ENCODE measurements at places on chromosomes 5 and 9.

DNA sequence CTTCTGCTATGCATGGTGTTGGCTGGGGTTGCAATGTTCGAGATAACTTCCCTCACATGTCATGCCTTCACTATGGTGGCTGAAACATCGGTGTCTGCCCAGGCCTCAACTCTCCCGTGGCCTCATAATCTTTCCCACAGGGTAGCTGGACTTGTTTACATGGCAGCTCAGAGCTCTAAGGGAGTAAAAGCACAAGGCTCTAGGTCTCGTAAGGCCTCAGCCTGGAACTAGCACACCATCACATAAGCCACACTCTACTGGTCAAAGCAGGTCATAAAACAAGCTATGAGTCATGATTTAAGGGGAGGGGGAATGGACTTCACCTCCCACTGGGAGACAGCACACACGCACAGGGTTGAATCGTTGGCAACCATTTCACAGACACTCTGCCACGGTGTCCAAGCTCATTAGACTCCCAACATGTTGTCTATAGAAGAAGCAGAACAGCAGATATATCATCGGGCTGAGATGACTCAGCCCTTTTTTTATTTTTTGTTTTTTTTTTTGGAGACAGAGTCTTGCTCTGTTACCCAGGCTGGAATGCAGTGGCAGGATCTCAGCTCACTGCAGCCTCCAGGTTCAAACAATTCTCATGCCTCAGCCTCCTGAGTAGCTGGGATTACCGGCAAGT is 66.8 kb upstream of the IL17B start:
- no peak for DNase-seq

DNA sequence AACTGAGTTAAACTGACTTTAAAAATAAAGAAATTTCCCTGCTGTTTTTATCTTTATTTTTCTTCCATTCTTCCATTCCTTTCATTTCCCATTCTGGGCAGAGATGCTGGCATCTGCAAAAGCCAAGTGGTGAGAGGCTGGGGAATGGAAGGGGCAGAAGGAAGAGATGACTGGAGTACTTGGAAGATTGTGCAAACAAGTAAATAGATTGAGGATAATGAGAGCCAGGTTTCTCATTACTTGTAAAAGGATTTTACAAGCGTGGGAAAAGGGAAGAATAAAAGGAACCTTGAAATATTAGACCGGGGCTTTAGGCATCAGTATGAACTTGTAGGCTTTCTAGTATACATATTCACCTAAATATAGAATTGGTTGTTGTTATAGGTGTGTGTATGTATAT is 341.2 kb downstream of the CAAP1 start:
- DNase-seq, result no peak

- DNase-seq, result no peak
Measured at GRCh38 chr9:127853312-127854183, 910 bp downstream of the ENG start.

- no peak for DNase-seq
Measured at GRCh38 chr9:23538461-23539003, 287.5 kb downstream of the ELAVL2 start.

DNA sequence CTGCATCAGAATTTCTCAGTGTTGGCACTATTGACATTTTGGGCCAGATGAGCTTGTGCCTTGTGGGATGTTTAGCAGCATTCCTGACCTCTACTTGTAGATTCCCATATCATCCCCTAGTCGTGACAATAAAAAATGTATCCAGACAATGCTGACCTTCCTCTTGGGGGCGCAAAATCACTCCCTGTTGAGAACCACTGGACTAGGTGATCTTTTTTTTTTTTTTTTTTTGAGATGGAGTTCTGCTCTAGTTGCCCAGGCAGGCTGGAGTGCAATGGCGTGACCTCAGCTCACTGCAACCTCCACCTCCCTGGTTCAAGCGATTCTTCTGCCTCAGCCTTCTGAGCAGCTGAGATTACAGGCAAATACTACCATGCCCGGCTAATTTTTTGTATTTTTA is 22.6 kb downstream of the STXBP1 start:
- DNase-seq, result no peak

DNA sequence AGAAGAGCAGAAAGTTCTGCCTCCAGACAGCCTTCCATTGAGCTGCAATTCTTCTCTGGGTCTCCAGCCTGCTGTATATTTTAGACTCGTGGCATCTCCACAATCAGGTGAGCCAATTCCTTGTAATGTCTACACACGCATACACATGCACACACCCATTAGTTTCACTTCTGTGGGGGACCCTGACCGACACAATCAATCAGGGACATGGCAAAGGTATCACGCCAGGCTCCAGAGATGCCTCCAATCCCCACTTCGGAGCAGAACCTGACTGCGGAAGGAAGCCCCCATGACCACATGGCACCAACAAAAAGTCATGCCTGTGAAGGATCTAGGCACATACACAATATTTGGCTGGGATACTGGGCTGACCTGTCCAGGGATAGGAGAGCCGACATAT is 21.4 kb downstream of the SEMA4D start:
- no peak for DNase-seq

DNA sequence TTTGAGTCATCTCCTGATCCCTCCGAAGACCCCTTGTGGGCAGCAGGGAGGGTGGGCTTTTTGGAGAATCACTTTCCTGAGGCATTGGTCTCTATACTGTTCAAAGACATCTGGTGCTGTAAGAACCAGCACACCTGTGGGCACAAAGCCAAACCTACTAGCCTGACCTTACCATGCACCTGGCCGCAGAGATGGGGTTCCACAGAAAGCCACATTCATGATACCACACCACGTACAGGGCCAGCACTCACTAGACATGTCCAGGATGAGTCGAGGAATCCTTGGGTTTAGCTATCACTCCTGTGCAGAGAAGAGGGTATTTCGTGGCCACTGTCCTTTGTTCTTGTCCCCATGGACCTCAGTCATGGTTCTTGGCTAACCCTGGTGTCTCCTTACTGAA is 203.4 kb downstream of the CACNA1B start:
- DNase-seq, result no peak

GRCh38 chr5:171965745-171966144 is 40.7 kb downstream of the FBXW11 start:
- DNase-seq, result no peak

DNA sequence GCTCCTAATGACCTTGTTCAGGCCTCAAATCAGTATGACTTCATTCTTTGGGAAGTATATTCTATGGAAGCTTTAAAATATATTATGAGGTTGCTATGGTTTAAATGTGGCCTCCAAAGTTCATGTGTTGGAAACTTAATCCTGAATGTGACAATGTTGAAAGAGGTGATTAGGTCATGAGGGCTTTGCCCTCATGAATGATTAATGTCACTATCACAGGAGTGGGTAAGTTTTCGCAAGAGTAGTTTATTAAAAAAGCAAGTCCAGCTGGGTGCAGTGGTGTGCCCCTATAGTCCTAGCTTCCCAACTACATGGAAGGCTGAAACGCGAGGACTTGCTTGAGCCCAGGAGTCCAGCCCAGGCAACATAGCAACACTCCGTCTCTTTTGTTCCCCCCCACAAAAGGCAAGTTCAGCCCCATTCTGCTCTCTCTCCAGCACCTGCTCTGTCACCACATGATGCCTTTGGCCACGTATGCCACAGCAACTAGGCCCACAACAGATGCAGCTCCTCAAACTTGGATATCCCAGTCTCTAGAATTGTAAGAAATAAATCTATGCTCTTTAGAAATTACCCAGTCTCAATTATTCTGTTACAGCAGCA is 105.3 kb downstream of the SIL1 start:
- DNase-seq, result no peak

GRCh38 chr5:31397926-31398557 is 133.9 kb downstream of the DROSHA start:
- no peak for DNase-seq

DNA sequence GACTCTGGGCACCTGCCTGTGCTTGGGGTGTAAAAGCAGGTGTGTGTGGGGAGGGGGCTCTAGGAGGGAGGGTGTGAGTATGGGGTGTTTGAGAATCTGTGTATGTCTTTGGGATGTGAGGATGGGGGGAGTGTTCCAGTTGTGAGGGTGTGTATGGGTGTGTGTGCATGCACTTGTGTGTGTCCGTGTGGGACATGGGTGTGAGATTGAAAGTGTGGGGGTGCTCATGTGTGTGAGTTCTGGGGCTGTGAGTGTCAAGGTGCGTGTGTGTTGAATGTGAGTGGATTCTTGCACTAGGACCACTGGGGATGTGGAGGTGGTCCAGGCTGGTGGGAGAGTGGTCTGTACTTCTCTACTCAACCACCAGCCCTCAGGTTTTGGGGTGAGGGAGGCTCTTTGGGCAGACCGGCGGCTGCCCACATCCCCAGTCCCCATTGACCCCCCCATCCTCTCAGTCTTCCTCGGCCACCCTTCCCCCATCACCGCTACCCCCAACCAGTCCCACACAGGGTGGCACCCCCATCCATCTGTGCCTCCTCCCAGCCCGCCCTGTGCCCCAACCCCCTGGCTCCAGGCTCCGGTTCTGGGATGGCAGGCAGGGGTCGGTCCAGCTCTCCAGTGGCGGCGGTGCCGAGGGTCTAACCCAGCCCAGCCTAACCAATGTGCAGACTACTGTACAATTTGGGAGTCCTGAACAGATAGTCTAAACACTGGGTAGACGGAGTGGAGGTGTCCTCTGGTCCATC is 31.5 kb downstream of the GOLGA2 start:
- DNase-seq, result no peak

DNA sequence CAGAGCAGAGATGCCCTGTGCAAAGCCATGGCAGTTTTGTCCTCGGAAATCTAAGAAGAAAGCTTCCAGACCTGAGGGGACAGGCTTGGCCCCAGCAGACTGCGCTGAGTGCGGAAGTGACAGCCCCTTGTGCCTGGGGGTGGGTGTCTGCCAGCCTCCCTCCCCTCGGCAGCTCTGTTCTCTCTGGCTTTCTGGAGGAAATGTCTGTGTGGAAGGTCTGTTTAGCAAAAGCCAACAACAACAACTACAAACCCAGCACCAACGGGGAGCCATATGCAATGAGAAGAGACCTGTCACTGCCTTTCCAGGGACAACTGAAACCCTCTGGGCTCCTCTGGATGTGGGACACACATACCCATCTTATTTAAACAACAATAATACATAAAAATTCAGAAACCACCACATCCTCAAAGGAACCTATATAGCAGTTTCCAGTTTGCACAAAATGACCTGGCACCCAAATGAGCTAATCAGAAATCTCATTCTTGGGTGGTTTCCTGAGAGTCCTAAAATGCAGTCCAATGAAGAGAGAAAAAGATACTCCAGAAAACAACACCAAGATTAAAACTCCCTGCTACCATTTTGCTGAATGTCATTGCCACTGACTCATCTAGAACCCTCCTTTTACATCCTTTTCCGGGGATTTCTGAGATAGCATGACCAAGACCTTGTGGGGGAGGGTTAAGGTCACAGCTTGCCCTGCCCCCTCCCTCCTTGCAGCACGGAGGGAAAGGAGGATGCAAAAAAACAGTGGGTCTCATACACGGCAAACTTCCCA is 97.7 kb downstream of the AK8 start:
- no peak for DNase-seq

DNA sequence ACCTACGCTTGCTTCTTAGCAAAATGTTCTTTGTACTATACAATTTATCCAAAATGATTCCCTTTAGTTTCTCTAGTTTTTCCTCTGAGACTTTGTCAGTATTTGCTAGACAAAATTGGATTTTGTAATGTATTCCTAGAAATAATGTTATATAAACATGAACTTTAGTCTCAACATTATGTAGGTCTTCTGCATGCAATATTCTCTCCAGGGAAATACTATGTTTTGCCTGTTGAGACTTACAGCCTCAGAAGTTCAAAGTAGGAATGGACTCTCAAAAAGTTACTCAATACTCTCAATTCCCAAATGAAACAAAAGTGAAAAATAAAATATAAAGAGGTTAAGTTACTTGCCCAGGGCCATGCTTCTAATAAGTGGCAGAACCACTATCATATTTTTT is 24.8 kb upstream of the SMC2 start:
- no peak for DNase-seq

DNA sequence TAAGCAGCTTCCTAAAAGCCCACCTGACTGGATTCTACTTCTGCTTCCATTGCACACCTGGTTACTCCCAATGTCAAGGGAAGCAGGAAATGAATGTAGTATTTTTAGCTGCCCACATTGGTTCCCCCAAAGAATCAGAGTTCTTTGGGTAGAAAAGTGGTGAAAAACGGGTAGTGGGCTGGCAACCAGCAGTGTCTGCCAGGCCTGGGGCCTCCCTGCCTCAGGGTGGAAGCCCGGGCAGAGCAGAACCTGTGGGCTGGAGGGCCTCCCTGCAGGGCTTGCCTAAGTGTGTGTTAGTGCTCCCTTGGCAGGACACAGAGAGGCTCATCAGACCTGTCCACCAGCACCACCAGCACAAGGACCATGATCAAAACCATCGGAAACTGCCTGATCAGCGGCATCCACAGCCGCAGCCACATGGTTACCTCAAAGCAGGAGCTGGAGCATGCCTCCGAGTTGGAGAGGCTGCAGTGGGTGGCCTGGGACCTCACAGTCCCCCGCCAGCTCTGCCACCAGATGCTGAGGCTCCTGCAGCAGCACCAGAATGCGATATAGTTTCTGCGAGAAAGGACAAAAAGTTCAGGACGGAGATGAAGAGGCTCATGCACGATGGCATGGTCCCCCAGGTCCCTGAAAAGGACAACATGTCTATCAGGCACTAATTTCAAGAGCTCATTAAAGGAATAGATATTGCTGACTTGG is 72.2 kb downstream of the PTPDC1 start:
- no peak for DNase-seq

DNA sequence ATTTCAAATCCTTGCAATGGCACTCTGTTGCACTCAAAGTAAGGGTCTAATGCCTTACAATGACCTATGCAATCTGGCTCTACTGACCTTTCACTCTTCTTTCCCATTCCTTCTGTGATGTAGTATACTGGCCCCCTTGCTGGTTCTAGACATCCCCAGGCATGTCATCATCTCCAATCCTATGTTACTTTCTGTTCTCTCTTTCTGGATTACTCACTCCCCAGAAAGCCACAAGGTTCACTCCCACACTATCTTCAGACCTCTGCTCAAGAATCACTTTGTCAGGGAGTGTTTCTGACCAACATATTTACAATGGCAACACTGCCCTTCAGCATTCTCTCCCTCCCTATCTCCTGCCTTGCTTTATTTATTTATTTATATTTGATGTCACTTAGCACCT is 802.2 kb upstream of the WWC1 start:
- DNase-seq, result no peak

GRCh38 chr9:9901624-9902023 is 711.2 kb downstream of the PTPRD start:
- DNase-seq, result no peak

- DNase-seq, result no peak
Measured at GRCh38 chr5:93632327-93632726, 49.3 kb downstream of the NR2F1 start.

DNA sequence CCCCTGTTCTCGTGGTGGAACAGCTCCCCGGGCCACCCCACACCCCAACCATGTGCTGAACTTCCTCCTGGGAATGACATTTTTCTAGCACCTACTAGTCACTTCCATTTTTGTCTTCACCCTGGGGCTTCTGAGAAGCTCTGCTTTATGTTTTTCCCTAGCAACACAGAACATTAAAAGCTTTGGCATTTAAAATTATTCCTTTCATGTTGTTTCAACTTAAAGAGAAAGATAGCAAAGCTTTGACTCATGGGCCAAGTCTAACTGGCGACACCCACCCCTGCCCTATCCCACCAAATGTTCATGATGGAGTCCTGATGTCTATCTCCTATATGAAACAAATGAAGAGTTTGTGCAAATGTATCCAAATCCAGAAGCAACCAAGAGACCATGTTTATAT is 22.4 kb downstream of the BOD1 start:
- no peak for DNase-seq

All from NCI-H187 treated with DMSO at 0.1 percent for 48 hours (cell line).